ELR (cell line): ENCODE measurements at places on chromosomes 3 and 15.

- DNase-seq = no peak
These were observed 878 bp upstream of the TLR9 start for GRCh38 chr3:52226229-52226817.

- no peak for DNase-seq
These were observed 167.9 kb upstream of the CTNNB1 start for GRCh38 chr3:41031401-41031800.

GRCh38 chr3:108527817-108528216 is 17.4 kb upstream of the MYH15 start:
- DNase-seq = no peak

DNA sequence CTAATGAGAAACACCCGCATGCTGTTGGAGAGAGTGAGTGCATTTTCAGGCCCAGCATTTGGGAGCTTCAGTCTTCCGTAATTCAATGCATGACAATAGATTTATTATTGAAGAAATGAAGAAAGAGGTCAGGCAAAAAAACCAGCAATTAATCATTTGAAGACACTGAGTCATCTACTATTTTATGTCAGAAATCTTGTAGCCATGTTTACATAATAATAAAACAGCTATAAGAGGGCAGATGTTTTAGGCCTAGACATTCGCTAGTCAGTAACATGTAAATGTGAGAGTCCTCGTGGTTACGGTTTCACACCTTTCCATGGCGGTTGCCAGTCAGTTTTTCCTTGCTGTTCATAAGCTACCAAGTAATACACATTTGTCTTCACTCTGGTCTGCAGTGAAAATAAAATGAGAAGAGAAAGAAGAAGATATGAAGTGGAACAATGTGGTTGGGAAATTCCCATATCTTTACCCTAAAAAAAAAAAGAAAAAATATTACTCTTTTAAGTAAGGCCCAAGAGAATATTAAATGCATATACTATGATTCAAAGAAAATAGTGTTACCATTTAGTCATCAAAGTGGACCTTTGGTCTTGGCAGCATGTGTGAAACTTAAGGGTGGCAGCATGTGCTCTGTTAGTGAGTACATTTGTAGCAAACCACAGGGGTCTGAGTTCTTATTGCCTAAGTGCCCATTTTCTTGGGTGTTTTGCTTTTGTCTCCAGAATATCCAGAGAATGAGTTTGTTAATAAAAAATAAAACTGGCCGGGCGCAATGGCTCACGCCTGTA is 140.5 kb upstream of the TBL1XR1 start:
- peak; percentile 74 for DNase-seq

- DNase-seq = no peak
These were observed 167.3 kb downstream of the XXYLT1 start for GRCh38 chr3:195103623-195104022.

DNA sequence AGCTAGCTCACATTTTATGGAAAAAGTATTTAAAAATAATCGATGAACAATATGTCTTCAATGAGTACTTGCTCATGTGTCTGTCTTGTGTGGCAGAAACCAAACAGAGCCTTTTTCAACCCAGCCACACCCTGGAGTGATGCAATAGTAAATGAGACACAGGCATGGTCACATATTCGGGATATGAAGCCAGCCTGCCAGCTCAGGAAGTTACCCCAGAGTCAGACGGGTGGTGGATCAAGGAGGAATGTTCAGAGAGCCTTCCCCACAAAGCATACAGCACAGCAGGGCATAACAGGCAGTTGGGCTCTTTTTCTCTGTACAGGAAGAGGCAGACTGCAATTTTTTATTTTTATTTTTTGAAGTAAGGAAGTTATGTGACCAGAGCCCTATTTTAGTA is 27.3 kb downstream of the LARP6 start:
- DNase-seq = peak; percentile 89

DNA sequence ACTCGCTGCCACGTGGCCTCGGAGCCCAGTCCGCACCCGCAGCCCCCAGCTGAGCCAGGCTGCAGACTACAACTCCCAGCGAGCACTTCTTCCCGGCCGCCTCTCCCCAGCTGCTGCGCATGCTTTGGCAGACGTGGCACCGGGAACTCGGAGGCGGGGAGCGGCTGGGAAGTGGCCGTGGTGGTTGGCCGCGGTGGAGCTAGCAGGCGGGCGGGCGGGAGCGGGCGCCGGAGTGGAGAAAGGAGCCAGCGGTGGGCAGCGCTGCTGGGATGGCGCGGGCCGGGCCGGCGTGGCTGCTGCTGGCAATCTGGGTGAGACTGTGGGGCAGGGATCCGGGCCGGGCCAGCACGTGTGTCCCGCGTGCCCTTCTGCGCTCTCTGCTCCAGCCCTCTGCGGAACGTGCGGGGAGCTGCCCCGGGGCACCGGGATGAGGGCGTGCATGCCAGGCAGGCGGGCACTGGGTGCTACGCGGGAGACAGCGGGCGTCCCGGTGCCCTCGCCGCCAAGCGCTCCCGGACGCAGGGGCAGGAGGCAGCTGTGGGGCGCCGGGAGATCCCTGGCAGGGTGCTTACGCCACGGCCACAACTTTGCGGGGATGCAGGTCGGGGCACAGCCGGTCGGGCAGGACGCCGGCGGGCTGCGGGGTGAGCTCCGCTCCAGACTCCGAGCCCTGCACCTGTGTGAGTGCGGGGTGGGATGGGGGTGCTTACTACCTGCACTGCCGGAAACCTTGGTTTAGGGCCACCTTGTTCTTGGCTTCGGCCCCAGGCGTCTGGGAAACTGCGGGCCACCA is at the start of gene PDIA5:
TSS of gene PDIA5 (plus strand) at position 130 of the 793 bp plus-strand sequence. CDS start at position 270, 140 bp downstream.
- DNase-seq = peak; percentile 92

- DNase-seq = no peak
These were observed 622 bp downstream of the NAALADL2 start for GRCh38 chr3:174859756-174860155.

DNA sequence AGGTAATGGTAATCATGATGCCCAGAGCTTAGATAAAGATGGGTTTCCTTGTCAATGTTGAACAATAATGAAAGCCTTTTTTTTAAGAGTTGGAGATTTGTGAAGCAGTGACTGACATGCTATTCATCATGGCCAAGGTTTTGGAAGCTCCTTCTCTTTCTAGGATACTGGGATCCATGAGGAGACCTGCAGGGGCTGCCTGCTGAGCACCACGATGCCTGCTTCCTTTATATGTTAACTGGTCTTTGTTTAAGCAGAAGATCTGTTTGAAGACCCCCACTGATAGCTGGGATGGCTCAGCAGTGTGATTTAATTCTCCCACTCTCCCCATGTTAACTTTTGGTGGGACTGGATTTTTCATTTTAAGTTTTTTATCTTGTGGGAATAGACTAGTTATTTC is 15.8 kb downstream of the RBP1 start:
- no peak for DNase-seq

- peak; percentile 43 for DNase-seq
These were observed 12.2 kb downstream of the GBE1 start for GRCh38 chr3:81749265-81749664.

GRCh38 chr3:86653661-86654205 is 337.2 kb downstream of the VGLL3 start:
- DNase-seq = no peak

DNA sequence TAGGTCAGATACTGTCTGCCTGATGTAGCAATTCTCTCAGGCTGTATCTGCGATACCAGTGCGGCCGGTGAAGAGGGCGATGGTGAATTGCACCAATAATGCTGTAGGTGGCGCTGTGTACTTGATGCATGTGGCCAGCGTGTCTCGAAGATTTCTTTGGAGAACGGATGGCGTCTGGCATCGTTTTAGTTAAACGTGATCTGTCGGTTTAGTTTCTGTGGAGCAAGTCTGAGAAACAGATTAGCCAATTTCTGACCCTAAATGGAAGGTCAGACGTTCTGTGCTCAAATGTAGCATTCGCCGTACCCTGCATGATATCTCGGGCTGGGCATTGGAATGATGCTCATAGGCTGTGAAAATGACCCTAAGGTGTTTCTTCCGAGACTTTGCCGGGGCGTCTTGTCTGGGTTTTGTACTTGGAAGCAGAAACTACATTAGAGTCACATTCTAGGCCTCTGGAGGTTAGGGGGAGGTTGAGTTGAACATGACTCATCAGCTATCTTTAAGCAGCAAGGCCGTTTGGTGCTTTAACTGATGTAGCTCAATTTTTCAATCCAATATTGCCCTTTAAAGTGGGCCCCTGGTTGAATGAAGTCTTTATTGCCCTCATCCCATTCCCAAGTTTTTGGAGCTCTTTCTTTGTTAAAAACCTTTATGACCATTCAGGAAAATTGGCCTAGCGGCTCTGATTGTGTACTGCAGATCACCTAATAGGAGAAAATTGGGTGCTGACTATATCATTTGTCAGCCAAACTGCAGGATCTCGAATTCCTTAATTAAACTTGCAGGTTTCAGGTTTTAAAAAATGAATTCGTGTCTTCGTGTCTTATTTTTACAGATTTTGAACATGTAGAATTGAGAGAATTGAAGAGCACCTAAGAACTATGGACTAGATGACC is 80.0 kb downstream of the SQOR start:
- DNase-seq = peak; percentile 65
